Esophagus squamous epithelium (tissue), 5 donors: ENCODE measurements at places on chromosomes 12 and 14.

DNA sequence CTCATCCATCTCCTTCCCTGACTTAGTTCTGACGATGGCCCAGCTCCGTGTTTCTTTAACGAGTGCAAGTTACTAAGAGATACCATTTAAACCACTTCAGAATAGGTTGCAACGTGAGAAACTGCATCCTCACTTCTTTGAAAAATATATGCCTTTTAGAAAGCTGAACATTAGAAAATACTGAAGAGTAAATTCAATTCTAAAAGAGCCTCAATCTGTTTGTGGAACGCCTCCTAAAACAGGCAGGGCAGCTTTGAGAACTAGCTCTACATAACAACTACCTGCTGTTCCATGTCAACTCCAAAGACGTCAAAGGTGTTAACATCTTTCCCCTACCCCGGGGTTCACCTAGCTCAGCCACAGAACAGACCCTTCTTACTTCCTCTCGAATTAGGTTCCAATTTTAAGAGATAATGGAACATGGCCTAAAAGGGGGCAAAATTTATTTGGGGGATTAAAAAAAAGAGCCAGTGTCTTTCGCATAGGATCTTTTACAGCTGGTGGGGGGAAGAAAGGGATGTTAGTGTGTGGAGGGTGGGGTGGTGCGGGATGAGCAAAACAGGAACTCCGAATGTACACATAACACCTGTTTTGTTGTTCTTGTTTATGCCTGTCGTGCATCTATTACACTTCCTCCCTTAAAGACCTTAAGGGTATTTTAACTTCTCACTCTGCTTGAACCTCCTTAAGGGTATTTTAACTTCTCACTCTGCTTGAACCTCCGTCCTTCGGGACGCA, 3.3 kb downstream of the BHLHE41 start:
- no peak for DNase-seq

DNA sequence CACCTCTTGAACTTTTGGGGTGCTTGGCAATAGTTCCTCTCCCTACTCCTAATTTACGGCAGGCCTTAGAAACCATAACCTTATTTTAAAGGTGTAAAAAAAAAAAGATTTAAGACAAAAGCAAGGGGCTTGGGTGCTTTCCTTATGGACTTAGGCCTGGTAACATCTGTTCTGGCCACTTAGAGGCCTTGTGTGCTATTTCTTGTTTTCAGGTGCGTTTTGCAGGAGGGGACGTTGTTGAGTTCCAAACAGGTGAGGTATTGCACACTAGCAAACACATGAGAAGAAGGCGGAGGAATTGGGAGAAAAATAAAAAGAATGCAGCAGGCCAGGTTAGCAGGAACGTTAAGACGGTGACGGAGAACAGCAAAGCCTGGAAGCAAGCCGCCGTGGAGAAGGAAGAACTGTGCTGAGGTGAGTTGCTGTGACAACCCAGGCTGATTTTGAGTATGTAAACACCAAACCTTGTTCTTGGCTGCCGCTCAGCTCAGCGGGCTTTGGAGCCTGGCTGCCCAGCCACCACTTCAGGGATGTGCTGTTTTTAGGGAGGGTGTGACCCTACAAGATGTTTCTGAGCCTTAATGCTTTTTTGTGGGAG, 17.3 kb downstream of the EMG1 start:
- DNase-seq = no peak

DNA sequence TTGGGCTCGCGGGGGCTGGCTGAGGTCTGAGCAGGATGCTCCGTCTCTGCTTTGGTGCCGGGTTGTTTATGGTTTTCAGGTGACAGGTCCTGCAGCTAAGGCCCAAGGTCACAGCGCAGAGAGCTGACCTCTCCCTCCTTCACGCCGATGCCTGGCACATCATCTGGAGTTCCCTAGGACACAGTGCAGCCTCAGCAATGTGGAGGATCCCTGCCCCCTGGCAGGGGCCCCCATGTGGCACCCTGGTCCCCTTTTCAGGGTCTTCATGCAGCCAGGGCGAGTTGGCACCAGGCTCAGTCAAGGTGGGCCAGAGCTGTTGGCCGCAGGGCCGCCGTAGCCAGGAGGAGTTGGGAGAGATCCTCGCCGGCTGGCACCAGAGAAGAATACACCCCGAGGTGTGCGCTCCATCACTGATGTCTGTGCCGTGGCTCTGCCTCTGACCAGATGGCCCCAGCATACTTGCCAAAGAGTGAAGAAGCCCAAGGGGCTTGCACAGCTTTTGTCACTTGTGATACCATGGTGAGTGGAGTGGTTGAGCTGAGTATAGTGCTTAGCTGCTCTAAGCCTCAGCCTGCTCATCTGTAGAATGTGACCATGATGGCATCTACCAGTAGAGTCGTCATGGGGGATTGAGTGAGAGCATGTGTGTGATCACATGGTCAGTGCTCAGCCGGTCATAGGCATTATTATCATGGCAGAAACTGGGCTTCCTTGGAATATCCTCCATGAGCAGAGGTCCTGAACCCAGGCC, 11.0 kb downstream of the TPCN1 start:
- DNase-seq = no peak

DNA sequence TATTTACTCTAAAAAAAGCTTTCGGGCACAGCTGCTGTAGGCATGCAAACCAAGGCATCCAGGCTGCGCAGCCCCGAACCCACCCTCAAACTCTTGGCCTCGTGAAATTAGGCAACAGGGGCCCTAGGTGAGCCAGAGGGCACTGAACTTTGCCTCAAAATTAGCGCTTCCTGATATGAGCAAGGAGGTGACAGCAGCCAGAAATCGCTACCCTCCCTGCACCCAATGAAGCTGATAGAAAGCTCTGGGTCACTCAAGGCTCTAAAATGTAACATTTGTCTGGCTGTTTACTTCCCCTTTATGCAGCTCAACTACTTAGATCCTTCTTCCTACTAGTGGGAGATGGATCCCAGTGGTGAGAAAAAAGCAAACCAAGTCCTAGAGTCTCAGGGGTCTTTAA, 61.8 kb downstream of the PITPNM2 start:
- DNase-seq = no peak

GRCh38 chr14:76773188-76773885, 12.1 kb downstream of the VASH1 start:
- no peak for DNase-seq

- DNase-seq = no peak
Measured at GRCh38 chr14:85024931-85025330, 505.0 kb upstream of the FLRT2 start.

DNA sequence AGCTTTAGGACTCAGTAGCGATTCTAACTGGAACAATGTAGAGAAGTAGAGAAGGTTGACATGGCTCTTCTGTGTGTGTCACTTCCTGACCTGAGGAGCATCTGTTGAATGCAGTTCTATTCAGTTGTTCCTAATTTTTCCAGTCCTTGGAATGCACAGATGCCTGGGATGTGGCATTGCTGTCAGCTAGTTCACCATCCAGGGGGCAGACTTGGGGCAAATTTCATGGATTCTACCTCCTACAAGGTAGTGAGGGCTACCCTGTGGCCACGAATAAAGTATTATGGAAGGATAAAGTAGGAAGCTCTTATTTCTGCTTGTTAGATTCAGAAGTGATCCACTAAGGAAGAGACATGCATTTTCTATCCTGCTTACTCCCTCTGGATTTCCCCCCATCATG, 74.4 kb upstream of the GPATCH2L start:
- DNase-seq = no peak

GRCh38 chr14:103830511-103831270, 16.7 kb downstream of the PPP1R13B start:
- DNase-seq = no peak

GRCh38 chr14:59338761-59339160, 126.4 kb downstream of the GPR135 start:
- no peak for DNase-seq

- no peak for DNase-seq
Measured at GRCh38 chr14:52352061-52352491, 38.0 kb downstream of the PTGER2 start.

DNA sequence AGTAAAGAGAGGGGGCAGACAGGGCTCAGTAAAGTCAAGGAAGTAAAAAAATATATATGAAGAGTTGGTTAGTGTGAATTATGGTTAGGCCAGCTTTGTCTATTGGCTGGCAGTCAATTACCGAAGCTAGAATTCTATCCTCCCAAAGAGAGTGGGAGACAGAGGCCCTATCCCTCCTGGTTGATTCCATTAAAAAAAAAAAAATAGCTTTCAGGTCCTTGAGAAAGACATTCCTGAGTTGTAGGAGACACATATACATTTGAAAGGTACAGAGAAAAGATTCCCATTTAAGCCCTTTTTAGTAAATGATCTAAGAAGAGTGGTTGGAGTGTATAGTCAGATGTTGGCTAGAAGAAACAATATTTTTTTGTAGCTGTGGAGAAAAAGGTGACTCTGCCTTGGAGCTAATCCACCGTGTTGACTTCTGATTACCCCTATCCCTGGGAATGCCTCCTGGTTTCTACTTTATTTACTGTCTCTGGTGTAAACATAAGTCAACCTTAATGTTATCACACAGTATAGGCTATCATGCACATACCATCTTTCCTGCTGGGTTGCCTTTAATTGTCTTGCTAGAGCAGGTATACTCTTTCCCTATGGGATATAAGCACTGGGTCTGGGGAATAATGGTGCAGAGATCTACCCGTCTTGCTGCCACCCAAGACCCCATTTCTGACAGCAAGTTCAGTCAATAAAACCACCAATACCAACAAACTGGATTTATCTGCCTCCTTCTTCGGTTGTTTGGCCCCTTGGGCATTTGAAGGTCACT, 859.9 kb upstream of the ATXN7L3B start:
- DNase-seq = no peak

GRCh38 chr14:54866588-54866987, 36.0 kb downstream of the GCH1 start:
- DNase-seq = no peak

DNA sequence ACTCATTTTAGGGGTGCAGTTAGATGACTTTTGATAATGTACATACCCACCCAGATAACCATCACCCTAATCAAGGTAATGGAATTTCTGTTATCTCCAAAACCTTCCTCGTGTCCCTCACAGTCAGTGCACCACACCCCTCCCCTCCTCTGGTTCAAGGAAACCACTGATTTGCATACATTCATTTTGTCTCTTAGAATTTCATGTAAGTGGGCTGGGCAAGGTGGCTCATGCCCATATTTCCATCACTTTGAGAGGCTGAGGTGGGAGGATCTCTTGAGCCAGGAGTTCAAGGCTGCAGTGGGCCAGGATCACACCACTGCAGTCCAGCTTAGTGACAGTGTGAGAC, 15.7 kb downstream of the ADIPOR2 start:
- no peak for DNase-seq

DNA sequence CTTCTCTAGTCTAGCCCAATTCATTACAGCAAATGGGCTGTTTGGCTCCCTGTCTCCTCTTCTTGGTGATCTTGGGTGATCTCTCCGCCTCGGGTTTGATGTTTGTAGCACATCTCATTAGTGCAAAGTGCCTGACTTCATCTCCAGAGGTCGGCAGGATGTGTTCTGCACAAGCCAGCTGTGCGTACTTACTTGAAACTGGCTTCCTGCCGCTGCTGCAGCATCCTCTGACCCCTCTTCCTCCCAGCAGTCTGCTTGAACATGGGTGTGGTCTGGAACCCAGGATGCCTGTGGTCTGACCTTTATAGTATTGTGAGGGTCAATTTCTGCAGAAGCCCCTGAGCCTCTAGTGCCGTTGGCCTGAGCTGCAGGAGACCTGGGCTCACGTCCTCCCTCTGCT, 99.2 kb downstream of the BEGAIN start:
- DNase-seq = no peak

DNA sequence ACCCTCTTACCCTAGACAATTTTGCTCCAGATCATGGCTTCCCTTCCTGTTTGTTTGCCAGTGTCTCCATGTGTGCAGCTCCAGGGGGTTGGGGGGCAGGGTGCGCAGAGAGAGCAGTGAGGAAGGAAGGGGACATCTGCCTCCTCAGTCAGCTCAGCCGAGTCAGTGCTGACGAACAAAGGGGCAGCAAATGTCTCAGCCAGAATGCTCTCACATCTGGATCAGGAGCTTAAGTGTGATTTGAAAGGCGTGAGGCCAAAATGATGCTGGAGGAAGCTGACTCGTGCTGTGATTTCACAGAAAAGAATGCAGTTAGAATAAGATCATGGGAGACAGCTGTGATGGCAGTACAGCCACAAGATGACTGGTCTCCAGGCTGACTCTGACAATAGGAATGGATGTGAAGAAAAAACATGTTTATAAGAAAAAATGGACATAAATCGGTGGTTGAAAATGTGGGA, 27.1 kb upstream of the CDK17 start:
- no peak for DNase-seq

DNA sequence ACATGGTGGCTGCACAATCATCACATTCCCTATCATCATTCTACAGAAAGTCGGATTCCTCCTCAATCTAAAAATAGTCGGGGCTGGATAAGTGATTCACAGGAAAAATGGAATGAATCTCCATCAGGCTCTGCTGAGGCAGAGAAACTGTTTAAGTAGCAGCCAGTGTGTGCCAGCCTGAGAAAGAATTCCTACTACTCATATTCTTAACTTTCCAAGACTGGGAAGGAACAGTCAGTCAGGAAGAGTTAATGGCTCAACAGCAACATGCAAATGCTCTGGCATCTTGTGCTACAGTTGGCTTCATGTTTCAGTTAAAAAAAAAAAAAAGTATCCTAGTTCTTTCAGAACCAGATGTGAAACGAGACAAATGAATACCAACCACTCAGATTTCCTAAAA, 187.0 kb downstream of the GRIP1 start:
- DNase-seq = no peak

DNA sequence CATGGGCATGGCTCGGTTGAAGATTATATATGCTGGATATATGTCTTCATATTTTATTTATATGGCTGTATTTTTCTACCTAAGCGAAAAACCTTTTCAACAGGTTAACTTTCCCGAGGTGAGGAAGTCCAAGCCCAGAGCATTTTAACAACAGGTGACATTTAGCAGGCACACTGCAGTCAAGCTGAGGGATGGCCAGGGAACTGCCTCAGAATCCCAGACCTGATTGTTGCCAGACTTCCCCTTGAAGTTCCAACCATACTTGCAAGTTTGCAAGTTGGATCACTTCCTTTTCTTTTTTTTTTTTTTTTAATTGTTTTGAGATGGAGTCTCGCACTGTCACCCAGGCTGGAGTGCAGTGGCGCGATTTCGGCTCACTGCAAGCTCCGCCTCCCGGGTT, 166.0 kb upstream of the FRMD6 start:
- DNase-seq = no peak

DNA sequence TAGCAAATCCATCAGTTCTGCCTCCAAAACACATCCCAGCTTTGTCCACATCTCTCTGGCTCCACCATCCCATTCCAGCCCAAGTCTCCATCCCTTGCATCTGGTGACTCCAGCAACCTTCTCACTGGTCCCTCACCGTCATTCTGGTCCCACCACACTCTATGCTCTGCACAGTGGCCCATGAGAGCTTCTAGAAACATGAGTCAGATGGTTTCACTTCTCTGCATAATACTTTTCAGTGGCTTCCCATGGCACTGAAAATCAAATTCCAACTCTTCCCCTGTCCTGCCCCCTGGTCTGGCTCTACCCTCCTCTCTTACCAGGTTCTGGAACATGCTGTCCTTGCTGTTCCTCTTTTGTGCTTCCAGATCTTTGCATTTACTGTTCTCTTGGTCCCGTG, 17.2 kb upstream of the C12orf76 start:
- no peak for DNase-seq

- no peak for DNase-seq
Measured at GRCh38 chr12:52632656-52633055, 14.3 kb upstream of the KRT73 start.

GRCh38 chr12:84397263-84397662, 515.3 kb downstream of the SLC6A15 start:
- no peak for DNase-seq
